K562 (cell line): ENCODE measurements at places on chromosomes 16 and 17.

- DNase-seq: no peak
Observed at GRCh38 chr17:64402469-64402868, 11.8 kb upstream of the PECAM1 start.

GRCh38 chr17:71488851-71489250 is 632.0 kb upstream of the SOX9 start:
- DNase-seq: no peak

GRCh38 chr16:66035096-66035495 is 331.4 kb upstream of the CDH5 start:
- no peak for DNase-seq

DNA sequence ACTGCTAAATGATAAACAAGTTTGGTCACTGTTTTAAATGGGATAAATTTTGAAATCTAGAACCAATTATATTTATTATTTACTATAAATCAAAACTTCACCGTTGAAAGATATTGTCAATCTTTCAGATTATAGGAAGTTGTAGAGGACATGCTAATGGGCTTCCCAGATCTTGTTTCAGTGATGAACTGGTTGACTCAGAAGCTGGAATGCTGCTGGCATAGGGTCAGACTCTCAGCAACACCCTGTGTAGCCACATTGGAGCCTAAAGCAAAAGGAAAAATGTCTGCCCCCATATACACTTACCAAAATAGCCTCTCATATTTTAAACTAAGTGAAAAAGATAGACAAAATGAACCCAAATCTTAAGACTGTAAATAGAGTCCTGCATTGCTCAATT is 916.9 kb upstream of the SOX9 start:
- DNase-seq: no peak

DNA sequence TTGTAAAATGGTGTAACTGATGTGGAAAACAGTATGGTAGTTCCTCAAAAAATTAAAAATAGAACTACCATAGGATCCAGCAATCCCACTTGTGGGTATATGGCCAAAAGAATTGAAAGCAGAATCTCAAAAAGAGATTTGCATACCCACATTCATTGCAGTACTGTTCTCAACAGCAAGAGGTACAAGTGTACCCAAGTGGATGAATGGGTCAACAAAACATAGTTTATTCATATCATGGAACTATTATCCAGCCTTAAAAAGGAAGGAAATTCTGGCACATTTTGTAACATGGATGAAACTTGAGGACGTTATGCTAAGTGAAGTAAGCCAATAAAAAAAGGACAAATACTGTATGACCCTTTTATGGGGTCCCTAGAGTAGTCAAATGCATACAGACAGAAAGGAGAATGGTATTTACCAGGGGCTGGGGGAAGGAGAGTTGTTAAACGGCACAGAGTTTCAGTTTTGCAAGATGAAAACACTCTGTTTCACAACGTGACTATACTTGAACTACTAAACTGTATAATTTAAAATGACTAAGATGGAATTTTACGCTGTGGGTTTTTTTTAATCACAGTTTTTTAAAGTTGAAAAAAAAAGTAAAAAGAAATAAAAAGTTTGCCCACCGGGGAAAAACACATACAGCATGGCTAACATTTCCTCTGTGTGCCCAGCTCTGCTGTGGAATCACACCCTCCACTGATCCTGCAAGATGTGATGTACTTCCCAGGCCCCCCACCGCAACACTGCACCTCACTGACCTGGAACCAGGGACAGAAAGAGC is 6.1 kb downstream of the TVP23A start:
- no peak for DNase-seq

DNA sequence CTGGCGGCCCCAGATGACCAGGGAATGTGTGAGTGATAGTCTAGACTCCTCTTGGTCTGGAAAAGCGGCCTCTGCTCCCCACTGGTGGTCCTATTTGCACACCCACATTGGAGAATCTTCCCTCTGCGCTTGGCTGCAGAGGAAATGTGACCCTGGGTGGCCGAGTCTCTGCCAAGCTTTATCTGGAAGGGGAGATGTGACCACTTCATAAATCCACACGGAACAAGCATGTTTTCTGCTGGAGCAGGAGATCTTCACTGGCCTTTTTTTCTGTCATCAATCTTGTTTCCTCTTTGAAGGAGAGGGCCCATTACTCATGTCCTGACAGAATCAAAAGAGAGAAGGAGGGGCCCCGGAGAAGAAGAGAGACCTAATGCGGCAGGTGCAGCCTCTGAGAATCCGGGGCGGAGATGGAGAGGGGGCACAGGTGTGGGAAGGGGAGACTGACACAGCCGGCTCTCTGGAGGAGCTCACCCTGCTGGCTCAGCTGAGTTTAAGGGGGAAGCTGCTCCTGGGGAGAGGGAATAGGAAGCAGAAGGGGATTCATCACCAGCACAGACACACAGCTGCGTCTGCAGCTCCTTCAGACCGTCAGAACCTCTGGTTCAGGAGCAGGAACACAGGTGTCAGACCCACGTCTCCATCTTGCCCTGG is 116.3 kb downstream of the SOX9 start:
- DNase-seq: no peak

- DNase-seq: no peak
Observed at GRCh38 chr16:78748220-78748929, 648.9 kb downstream of the WWOX start.

DNA sequence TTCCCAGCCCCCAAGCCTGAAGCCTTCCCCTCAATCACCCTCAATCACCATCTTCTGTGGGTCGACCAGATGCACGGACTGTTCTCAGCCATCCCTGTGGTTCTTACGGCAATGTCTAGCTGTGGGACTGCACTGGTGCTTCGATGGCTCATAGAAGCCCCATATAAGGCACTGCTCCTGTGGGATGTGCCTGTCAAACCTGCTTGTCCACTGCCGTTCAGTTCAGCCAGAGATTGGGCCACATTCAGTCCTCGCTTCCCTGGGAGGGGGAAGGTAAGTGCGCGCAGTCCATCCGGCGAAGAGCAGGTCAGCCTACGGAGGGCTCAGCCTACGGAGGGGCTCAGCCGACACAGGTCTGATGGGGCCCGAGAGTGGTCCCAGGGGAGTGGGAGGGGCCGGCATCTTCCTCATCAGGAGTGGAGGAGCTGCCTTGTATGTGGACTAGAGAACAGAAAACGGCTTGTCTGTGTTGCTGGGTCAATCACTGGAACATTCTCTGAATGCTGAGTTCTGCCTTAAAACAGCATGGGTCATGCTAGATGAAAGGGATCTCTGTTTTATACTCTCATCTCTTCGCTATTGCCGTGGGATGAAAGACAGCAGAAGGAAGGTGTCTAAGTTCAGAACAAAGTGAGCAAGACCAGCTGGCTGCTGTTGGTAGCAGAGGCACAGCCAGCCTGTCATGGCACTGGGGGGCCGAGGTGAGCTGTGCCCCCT is at the start of gene CARD14:
CARD14 (plus strand) TSS at position 247 of the 717 bp plus-strand sequence. CDS start 11,409 bp downstream, outside the sequence.
- DNase-seq: no peak

DNA sequence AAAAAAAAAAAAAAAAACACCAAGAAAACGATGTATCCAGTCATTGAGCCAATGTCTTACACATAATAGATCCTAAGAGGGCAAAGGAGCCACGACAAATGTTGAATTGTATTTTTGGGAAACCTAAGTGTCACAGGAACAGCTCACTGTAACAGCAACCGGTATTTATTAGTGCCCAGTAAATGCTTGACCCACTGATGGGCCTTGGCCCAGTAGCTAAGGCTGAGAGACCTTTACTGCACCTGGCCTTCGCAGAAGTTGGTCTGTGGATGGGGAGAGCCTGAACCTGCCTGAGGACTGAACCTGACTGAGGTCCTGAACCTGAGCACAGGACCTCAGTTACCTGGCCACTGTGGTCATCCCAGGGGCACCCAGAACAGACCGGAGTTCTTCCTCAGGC is 65.0 kb upstream of the TBX2 start:
- DNase-seq: no peak

- no peak for DNase-seq
Observed at GRCh38 chr17:62164747-62165722, 100.0 kb upstream of the MED13 start.

GRCh38 chr17:73646409-73647300 is 2.4 kb upstream of the SDK2 start:
- no peak for DNase-seq

GRCh38 chr17:83068641-83069570 is 10.5 kb upstream of the METRNL start:
- DNase-seq: no peak

GRCh38 chr16:82926500-82926899 is 299.7 kb downstream of the CDH13 start:
- DNase-seq: no peak

DNA sequence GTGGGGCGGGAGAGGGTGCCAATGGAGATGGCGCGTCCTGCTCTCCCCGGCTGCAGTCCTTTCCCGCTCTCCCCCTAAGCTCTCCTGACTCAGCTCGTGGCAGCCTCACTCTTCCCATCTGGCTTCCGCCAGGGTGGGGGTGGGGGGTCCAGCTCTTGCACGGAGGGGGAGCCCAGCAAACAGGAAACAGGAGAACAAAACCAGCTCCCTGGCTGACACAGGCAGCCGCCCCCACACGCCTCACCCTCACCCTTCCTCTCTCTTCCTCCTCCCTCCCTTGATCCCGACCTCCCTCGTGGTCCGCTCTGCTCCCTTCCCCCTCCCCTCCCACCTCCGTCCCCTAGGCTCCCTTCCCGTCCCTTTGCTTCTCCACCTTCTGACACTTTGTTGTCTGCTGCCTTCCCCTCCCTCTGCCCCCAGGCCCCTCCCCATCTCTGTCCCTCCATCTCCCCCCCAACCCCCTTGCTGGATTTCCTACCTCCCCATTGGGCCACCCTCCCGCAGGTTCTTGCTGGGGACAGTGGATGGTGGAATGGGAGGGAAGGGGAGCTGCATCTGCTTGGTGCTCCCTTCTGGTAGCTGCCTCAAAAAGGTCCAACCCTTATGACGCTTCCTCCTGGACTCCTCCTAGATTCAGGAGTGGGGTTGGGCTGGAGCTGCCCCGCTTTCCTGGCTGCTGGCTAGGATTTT is 23.7 kb downstream of the ARHGAP23 start:
- DNase-seq: no peak

- DNase-seq: no peak
Observed at GRCh38 chr17:61294286-61294685, 105.4 kb upstream of the TBX2 start.

DNA sequence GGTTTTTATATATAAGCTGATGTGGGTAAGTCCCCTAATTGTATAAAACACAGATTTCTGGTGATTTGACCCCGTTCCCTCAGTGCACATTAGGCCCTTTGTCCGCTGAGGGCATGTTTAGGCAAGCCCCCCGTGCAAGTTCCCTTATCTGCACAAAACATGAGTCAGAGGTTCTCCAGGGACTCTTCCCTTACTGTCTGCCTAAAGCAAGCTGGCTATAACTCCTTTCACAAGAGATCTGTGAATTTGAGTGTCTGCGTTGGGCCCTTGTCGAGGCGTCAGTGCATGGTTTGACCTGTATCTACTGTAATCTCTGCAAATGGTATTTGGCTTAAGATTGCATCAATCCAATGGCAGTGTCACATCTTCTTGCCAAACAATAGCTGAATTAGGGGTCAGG is 712.8 kb downstream of the CDH8 start:
- DNase-seq: no peak

DNA sequence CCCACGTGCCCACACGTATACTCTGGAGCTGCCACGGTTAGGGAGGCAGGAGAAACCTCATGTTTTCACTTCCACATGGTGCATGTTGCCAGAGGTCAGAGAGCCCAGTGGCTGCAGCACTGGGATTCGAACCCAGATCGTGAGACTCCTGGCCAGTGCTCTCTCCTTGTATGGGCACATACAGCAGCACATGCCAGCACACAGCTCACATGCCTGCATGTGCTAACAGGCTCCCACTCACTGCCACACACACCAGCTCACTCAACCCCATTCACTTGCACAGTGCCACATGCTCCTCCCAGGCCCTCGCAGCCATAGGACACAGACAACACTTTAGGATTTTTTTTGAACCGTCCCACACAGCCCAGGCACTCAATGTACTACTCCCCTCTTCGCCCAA is 49.5 kb upstream of the MRPS23 start:
- no peak for DNase-seq

- DNase-seq: no peak
Observed at GRCh38 chr17:76271669-76272540, 6.8 kb downstream of the UBALD2 start.

- DNase-seq: no peak
Observed at GRCh38 chr16:77684181-77684526, 38.2 kb upstream of the NUDT7 start.

GRCh38 chr16:56910654-56911539 is 21.0 kb upstream of the HERPUD1 start:
- DNase-seq: no peak

- DNase-seq: no peak
Observed at GRCh38 chr17:49965524-49965909, 3.5 kb upstream of the DLX4 start.

GRCh38 chr17:40949418-40949817 is 12.0 kb upstream of the KRT23 start:
- no peak for DNase-seq

- DNase-seq: no peak
Observed at GRCh38 chr16:4591706-4592470, 22.8 kb downstream of the UBALD1 start.

GRCh38 chr16:82681592-82681991 is 54.8 kb downstream of the CDH13 start:
- DNase-seq: no peak

- no peak for DNase-seq
Observed at GRCh38 chr16:55539488-55539887, 27.0 kb upstream of the CAPNS2 start.

GRCh38 chr16:21685034-21685455 is 21.3 kb downstream of the OTOA start:
- DNase-seq: peak; percentile 26

- DNase-seq: no peak
Observed at GRCh38 chr17:10247810-10248209, 49.4 kb upstream of the GAS7 start.

GRCh38 chr17:28665994-28666393 is 4.0 kb downstream of the SUPT6H start:
- DNase-seq: no peak

DNA sequence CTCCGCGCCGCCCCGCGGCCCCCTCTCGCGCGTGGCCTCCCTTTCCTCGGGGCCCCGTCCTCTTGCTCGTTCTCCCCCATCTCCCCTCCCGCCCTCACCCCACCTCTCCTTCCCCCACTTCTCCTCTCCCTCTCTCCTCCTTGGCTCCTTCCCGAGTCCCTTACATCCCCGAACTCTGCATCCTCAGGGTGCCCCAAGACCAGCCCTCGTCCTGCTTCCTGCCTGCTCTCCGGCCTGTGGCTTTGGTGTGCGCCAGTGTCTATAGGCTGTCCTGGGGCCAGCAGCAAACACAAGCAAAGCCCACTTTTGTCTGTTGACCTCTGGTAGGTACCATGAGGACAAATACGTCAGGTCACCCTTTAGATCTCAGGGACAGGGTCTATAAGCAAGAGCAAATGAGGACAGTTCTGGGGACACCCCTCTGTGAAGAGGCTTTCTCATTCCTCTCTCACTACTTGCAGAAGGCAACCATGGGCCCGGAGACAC is 284 bp upstream of the COPZ2 start:
- DNase-seq: no peak

- no peak for DNase-seq
Observed at GRCh38 chr17:77098884-77099545, 41.8 kb upstream of the SEC14L1 start.

DNA sequence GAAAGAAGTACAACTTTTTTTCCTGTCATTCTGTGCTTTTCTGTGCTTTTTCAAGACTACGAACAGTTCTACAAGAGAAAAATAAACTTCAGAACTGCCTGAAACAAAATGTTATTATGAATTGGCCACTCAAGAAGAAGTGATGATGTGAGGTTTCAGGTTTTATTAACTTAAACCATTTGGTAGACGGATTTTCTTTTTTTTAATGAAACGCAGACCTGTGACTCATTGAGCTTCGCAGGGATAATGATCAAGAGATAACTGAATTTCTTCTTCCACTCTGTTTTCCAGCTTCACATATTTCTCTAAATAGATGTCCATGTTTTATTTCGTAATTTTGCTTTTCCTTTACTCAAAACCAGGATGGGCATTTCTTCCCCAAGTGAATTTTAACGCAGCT is 32.7 kb downstream of the AIPL1 start:
- DNase-seq: no peak
